ENCODE measurements at places on chromosomes 6 and 20. TPM values are rescaled to one million over a fixed set of nuclear protein-coding genes. Genes with fewer than 3 reads are reported as not detected.

- DNase-seq, result no peak
Observed at GRCh38 chr6:6494677-6495076, 93.8 kb upstream of the LY86 start.

GRCh38 chr6:112281821-112282615, 27.7 kb upstream of the LAMA4 start:
- peak; percentile 62 for DNase-seq

DNA sequence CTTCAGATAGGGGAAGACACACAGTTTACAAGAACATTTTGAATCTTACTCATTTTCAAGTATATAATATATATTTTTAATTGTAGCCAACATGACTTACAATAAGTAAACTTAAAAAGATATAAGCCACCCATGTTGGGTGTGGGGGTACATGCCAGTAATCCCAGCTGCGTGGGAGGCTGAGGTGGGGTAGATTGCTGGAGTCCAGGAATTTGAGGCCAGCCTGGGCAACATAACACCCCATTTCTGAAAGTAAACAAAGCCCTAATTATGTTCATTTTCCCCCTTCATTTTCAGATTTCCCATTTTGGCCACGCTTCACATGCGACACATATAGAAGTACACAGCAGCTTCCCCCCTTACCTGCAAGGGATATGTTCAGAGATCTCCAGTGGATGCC, 30.5 kb downstream of the SERPINB6 start:
- no peak for DNase-seq

- no peak for DNase-seq
Observed at GRCh38 chr6:16999491-17000436, 102.1 kb upstream of the STMND1 start.

GRCh38 chr20:24443436-24443835, 26.0 kb upstream of the SYNDIG1 start:
- no peak for DNase-seq

The DOK5 gene
- total RNA-seq, result 3.5 TPM

The DEFB126 gene
- not detected for total RNA-seq

The IL20RA gene
- 0.46 TPM for total RNA-seq

GRCh38 chr6:114195027-114195365, 147.8 kb downstream of the HS3ST5 start:
- DNase-seq, result no peak

GRCh38 chr20:9301129-9302090, 213.0 kb upstream of the LAMP5 start:
- no peak for DNase-seq

GRCh38 chr20:10910535-10911178, 236.9 kb upstream of the JAG1 start:
- no peak for DNase-seq

The OARD1 gene
- 19.4 TPM for total RNA-seq

GRCh38 chr6:16249971-16250370, 11.6 kb downstream of the GMPR start:
- no peak for DNase-seq

The REM1 gene
- not detected for total RNA-seq

GRCh38 chr20:56362833-56363413, 4.1 kb downstream of the FAM210B start:
- DNase-seq, result no peak

GRCh38 chr6:75317503-75318206, 33.1 kb upstream of the TMEM30A start:
- peak; percentile 34 for DNase-seq

DNA sequence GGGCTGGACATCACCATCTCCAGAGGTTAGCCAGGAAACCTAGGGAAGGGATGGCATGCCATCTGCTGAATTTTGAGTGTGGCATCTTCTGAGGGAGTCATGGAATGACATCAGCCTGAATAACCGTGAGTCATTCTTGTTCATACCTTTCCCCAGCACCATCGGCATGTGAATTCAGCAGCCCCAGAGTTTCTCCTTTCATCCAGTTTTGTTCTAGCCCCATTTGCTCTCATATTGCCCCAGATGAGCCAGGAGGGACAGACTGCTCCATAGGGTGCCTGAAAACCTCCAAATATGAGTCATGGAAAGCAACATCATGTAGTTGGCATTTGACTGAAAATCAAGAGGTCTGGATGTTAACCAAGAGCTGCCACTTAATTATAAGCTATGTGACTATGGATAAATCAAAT, 219.2 kb upstream of the SGK1 start:
- peak; percentile 90 for DNase-seq

DNA sequence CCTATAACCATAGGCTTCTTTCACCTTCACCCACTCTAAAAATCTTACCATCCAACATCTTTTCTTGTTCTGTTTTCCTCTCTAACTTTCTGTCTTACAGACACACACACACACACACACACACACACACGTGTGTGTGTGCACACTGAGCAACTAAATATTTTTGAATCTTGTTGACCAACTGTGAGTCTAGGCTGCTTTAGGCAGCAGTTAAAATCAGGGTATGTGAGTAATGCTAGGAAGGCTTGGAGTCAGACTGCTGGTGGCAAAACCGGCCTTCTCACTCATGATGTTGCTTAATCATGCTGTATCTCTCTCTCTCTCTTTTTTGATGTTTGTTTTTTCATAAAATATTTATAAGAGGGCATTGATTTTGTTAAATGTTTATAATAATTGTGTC, 103.1 kb upstream of the TBX18 start:
- no peak for DNase-seq

DNA sequence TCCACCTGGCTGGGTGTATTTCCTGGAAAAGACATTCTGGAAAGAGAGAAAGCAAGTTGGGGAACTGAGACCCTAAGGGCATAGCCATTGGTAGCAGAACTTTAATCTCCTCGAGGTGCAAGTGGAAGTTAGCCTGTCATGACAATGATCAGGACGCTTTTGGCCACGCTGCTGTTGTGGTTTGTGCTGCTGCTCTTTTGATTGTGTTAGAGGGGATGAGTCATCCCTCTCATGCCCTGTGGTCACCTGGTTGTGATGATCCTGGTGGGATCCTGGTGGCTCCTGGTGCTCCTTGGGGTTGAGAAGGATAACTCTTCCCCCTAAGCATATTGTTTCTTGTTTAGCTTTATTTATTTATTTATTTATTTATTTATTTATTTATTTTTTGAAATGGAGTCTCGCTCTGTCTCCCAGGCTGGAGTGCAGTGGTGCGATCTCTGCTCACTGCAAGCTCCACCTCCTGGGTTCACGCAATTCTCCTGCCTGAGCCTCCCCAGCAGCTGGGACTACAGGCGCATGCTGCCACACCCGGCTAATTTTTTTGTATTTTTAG, 350.3 kb downstream of the KIF16B start:
- no peak for DNase-seq

- no peak for DNase-seq
Observed at GRCh38 chr6:73562558-73562957, 41.7 kb upstream of the EEF1A1 start.

- no peak for DNase-seq
Observed at GRCh38 chr6:4496284-4496683, 279.9 kb upstream of the CDYL start.

The PNLDC1 gene
- total RNA-seq, result not detected

The PDE7B gene
- 0.34 TPM for total RNA-seq

- peak; percentile 7 for DNase-seq
Observed at GRCh38 chr6:162124710-162125435, 602.7 kb downstream of the PRKN start.

- DNase-seq, result no peak
Observed at GRCh38 chr6:37983720-37984501, 164.4 kb downstream of the ZFAND3 start.

GRCh38 chr6:141347086-141347485, 785.6 kb upstream of the GJE1 start:
- DNase-seq, result no peak

The CST5 gene
- total RNA-seq, result 0.34 TPM

The SLC22A7 gene
- total RNA-seq, result not detected

GRCh38 chr20:57999465-58000111, 228.9 kb downstream of the ANKRD60 start:
- DNase-seq, result no peak

- no peak for DNase-seq
Observed at GRCh38 chr6:154894902-154895301, 100.2 kb upstream of the TIAM2 start.

DNA sequence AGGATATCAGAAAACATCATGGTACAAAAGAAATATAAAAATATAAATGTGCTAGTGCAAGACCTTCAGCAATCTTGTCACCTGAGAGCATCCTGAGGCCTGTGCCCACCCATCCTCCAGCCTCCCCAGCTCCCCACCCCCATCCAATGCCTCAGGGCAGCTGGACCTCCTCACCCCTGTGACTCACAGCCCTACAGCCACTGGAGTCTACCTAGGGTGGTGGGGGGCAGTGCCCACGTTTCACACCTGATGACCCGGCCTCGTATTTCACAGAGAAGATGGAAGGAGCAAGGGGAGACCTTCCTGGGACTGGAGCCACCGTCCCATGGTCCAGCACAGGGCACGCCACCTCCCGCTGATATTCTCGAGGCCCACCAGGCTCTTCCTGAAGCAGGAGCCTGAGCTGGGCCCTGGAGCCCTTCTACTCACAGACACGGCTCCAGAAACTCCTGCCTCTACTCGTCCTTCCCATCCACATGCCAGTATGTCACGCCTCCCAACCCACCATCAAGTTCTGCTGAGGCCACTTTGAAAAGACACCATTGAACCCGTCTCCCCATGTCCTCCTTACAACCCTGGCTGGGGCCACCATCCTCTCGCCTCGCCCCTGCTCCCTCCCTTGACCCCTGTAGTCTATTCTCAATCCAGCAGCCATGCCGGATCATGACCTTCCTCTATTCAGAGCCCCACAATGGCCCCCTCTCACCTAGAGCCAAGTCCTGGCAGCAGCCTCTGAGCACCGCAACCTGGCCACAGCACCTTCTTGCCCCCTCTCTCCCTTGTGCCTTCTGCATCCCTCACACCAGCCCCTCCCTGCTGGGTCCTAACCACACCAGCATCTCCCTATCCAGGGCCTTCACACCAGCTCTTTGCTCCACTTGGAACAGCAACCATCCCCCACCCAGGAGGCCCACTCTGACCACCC, 13.3 kb downstream of the APMAP start:
- no peak for DNase-seq

The HS3ST5 gene
- total RNA-seq, result 0.25 TPM

DNA sequence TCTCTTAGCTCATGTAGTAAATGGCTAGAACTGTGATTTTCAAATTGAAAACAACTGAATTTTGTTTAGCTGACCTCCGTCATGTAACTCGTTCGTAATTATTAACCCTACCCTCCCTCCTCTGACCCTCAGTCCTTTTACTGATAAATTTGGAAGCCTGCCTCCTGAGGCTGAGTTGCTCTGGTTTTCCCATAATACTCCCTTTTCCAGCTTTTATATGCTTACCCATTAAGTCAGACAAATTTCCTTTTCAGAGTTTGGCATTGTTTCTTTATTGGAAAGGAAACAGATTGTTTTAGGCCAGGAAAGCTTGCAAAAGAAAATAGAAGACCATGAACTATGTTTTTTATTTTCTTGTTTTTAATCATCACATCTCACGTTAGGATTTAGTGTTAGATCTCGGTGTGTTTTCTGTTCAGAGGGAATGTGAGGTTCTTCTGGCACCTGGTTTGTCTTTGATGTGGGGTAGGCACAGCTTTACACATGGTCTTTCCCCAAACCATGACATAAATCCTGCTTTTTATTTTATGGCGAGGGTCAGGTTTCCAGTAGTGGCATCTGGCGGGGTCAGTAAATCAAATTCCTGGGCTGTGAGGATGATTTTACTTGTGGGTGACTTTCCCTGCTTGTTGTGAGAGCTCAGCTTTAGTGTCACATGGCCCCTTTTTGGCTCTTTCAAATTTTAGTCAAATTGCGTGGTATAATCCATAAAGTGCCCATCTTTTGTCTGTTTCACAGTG, 24.5 kb downstream of the PLCB4 start:
- DNase-seq, result no peak

DNA sequence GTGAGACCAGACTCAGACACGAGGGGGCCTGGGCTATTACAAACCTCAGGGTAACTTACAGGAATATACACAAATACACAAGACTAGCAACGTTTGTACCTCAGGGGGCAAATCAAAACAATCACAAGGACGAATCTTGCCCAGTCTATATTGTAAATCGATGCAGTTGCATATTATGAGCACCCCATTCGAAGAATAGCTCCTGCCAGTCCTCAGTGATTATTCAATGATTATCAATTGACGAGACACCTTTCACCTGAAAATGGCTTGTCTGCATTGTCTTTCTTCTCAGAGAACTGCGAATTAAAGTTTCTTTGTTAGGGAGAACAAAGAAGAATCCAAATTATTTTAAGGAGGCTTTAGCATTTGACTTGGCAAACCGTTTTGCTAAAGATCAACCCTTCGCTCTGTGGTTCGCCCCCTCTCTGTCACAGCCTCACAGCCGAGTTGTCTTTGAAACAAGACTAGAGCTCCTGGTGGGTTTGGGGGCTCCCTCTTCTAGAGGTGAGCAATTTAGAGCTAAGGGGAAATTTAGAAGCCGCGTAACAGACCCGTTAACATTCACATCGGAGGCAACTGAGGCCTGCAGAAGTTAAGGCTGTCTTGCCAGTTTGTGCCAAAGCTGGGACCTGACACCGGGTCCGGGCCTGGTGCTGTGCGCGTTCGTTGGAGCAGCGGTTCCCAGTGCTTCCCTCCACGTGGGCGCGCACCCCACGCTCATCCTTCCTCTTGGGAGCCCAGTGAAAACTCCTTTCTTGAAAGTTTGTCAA, 24.9 kb upstream of the MAP3K7 start:
- no peak for DNase-seq
